ENCODE measurements at places on chromosomes 3 and 15. TPM values are rescaled to one million over a fixed set of nuclear protein-coding genes. Genes with fewer than 3 reads are reported as not detected.

GRCh38 chr3:185423178-185423577, 60.2 kb downstream of the MAP3K13 start:
- DNase-seq, result peak; percentile 35

- DNase-seq, result peak; percentile 52
Observed at GRCh38 chr3:109897734-109898133, 560.4 kb upstream of the DPPA4 start.

- no peak for DNase-seq
Observed at GRCh38 chr3:134359121-134360010, 14.9 kb downstream of the AMOTL2 start.

- peak; percentile 61 for DNase-seq
Observed at GRCh38 chr3:141410846-141411245, 42.5 kb downstream of the ZBTB38 start.

- no peak for DNase-seq
Observed at GRCh38 chr3:14338898-14339458, 63.4 kb upstream of the SLC6A6 start.

- no peak for DNase-seq
Observed at GRCh38 chr3:110618512-110619226, 452.9 kb upstream of the NECTIN3 start.

- no peak for DNase-seq
Observed at GRCh38 chr15:48409623-48410022, 78.4 kb downstream of the DUT start.

The ANKUB1 gene
- total RNA-seq, result not detected

The TXNRD3 gene
- 8.1 TPM for total RNA-seq
